ENCODE measurements at places on chromosomes 2 and 18. TPM values are rescaled to one million over a fixed set of nuclear protein-coding genes. Genes with fewer than 3 reads are reported as not detected.

GRCh38 chr2:19048593-19049266, 309.7 kb downstream of the OSR1 start:
- DNase-seq: no peak

The PLB1 gene
- 3.0 TPM for total RNA-seq

The OTOS gene
- total RNA-seq: not detected

The CROCC2 gene
- total RNA-seq: not detected

DNA sequence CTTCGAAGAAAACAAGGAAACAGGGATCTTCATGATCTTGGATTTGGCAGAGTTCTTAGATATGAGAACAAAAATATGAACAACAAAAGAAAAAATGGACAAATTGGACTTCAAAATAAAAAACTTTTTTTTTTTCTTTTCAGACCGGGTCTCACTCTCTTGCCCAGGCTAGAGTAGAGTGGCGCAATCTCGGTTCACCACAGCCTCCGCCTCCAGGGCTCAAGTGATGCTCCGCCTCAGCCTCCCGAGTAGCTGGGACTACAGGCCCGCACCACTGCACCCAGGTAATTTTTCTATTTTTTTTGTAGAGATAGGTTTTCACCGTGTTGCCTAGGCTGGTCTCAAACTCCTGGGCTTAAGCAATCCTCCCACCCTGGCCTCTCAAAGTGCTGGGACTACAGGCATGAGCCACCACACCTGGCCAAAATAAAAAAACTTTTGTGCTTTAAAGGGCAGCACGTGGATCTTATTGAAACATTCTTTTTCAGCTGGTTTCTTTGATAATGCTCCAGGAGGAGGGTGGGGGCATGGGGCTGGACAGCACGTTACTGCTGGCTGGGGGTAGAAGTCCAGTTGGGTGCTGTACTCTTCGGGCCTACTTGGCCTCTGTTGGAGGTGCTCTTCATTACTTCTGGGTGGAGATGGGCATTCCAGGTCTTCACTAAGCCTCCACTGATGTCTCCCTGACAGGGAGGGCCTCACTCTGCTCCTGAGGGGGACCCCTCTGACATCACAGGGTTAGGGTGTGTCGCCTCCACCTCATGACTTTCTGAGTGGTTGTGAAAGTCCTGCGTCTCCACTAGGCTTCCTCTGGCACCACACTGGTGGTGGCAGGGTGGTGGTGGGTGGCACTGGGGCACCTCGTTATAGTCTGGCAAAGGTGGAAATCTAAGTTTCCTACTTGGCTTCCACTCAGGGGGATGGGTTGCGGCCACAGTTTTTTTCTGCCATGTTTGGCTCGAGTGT, 150.5 kb upstream of the XPO1 start:
- no peak for DNase-seq

DNA sequence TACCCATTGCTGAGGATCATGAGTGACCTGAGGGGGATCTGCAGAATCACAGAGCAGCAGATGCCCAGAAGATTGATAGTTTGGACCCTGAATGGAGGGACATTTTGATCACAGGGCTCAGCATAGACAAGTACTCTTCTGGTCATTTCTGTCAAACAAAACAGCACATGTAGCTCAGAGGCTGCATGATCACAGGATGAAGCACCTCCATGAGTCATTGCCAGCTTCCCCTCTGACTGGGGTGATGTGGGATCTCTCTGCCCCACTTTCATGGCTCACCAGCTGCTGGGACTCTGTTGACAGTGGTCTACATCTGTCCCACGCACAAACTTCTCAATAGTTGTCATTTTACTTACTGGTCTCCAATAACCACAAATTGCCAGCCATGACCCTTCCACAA, 264.1 kb downstream of the RPIA start:
- no peak for DNase-seq

DNA sequence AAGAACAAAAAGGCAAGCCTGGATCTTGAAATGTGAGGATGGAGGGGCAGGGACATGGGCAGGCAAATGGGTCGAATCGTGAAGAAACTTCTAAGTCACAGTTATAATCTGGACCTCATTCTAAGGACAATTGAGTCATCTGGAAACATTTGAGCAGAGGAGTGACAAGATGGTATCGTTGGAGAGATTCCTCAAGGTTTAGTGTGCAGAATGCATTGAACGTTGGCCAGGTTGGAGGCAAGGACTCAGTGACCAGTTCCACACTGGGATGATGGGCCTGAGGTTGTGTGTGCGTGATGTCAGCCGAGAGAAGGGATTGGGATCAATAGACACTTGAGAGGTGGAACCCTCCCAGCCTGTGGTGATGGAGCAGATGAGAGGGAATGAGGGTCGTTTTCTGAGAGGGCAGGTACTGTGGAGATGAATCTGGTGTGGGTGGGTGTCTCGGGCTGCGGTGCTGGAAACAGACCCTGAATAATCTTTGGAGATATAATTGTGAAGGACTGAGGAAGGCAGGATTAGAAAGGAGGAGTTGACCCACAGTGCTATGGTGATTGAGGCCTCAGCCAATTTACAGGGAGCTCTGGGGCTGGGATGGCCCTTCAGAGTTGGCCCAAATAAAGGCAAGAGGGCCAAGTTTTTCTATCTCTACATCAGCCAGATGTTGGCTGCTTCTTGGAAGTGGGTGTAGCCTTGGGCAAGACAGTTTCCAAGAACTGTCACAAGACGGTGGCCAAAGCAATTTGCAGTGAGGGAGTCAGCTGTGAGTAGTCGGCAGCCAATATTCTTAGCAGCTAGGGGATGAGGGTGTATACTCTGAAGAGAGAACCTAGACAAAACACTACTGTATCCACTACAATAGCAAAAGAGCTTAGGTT, 5.8 kb upstream of the ZNF532 start:
- no peak for DNase-seq
